Smooth muscle cell of the brain vasculature (primary cell): ENCODE measurements at places on chromosomes 2 and 18.

- no peak for DNase-seq
These were observed 2.8 kb downstream of the CYTIP start for GRCh38 chr2:157441072-157441454.

- DNase-seq, result no peak
These were observed 4.6 kb upstream of the MLPH start for GRCh38 chr2:237482485-237482884.

- no peak for DNase-seq
These were observed 4.6 kb upstream of the D2HGDH start for GRCh38 chr2:241729868-241730267.

GRCh38 chr18:76453057-76453561, 41.9 kb downstream of the ZNF516 start:
- DNase-seq, result no peak

- DNase-seq, result no peak
These were observed 366.8 kb downstream of the TGIF1 start for GRCh38 chr18:3816610-3817363.

DNA sequence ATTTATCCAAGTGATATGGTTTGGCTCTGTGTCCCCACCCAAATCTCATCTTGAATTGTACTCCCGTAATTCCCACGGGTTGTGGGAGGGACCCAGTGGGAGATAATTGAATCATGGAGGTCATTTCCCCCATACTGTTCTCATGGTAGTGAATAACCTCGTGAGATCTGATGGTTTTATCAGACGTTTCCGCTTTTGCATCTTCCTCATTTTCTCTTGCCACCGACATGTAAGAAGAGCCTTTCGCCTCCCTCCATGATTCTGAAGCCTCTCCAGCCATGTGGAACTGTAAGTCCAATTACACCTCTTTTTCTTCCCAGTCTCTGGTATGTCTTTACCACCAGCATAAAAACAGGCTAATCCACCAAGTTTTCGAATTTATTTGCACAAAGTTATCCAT, 20.3 kb upstream of the CHST10 start:
- DNase-seq, result no peak

- DNase-seq, result no peak
These were observed 343.9 kb upstream of the MMADHC start for GRCh38 chr2:149931486-149931885.

- DNase-seq, result no peak
These were observed 19.1 kb upstream of the ITGA6 start for GRCh38 chr2:172408143-172408766.

DNA sequence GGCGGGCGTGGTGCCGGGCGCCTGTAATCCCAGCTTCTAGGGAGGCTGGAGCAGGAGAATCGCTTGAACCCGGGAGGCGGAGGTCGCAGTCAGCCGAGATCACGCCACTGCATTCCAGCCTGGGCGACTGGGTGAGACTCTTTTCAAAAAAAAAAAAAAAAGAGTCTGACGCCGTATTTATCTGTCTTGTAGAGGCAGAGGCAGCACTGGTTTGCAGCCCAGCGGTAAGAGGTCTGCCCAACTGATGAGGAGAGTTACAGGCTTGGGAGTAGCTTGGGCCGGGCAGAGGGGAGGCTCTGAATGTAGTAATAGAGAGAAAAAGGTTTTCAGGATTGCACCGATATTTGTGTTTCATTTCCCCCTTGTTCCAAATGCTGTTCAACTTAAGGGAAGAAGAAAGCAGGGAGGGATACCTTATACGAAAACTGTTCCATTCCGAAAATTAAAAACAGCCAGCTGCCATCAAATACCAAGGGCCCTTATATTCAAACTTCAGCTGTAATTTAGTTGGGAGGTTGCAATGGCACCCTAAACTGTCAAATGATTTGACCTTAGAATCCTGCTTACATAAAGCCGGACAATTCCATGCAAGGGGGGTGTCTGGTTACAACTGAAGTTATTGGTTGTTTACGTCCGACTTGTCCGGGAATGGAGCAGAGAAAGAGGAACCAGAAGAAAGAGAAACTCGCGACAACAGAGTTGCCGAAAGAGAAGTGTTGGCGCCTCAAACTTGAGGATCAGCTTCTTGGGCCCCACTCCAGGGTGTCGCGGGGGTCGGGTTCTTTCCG, 9.2 kb upstream of the SP9 start:
- no peak for DNase-seq

GRCh38 chr2:94956797-94957391, 68.6 kb upstream of the MAL start:
- no peak for DNase-seq

GRCh38 chr2:195364015-195364965, 292.7 kb upstream of the SLC39A10 start:
- no peak for DNase-seq

DNA sequence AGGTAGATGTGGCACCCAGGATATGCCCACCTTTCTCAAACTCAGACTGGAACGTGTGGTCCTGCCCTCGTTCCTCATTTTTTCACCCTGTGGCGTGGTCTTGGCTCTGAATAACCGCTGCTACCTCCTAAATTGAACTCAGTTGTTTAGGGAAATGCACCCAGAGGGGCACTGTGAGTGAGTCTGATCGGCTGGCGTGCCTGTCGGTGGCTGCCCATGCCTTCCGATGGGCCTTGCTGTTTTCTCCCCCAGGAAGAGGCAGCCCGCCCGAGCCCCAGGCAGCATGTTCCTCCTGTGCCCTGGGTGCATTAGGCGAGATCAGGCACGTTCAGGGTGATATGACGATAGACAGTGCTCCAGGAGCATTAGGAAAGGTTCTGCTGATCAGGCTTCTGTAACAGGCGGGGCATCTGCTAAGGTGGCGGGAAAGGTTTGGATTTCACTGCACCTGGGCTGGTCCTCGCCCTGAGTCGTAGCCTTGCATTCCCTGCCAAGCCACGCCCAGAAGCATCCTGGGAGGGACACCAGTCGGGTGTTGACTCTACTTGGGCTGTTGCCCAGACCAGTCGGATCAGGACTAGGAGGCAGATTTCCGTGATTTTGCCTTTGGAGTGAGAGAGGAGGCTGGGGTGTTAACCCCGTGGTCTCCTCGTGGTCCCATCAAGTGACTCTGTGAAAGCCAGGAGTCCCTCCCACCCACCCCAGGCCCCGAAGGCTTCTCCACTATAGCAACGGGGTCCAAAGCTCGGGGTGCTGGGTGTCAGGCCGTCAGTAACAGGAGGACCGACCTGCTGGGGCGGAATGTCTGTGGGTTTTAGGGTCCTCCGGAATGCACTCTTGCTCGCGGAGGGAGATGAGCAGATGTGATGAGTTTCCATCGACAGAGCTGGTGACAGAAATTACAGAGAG, 75.1 kb downstream of the SH3BP4 start:
- no peak for DNase-seq

DNA sequence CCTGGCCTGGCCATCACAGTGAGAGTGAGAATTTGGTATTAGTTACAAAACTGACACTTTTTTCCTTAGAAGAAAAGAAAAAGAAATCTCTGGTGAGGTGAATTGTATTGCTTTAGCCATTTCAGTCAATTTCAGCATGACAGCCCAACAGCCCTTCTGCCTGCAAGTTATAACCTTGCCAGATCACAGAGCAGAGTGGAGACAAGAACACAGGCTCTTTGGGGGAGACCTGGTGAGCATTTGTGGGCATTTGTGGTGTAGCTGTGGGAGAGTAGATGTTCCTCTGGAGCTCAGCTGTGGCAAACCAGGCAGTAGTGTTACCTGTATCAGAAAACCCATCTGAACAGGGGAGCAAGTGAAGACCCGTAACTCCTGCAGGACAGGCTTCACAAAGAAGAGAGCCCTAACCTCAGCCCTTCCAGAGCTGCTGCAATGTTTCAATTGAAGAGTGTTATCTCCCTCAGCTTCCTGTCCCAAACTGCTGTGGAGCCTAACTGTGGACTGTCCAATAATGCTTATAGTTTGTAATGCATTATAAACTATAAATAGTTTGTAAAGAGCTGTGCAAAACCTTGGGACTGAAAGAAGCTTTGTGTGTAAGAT, 22.8 kb upstream of the DLX1 start:
- DNase-seq, result no peak

DNA sequence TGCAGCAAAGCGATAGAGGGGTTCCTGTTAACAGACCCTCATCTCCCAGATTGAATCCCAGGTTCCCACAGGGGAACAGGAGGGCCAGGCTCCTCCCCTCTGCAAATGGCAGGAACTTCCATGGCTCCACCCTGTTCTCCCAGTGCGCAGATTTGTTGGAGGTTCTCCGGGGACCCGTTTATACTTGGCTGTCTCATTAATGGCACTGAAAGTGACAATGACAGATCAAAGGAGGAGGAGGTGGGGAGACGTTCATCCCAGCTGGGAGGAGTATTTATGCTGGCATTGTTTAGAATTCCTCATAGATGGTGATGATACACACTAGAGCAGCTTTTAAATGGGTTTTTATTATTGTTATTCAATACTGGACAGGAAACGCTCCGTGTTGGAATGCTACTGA, 186.9 kb downstream of the LRP1B start:
- DNase-seq, result no peak

- no peak for DNase-seq
These were observed 16.1 kb upstream of the LGALSL start for GRCh38 chr2:64437883-64438282.

- DNase-seq, result no peak
These were observed 262.8 kb downstream of the PTH2R start for GRCh38 chr2:208669394-208669793.

DNA sequence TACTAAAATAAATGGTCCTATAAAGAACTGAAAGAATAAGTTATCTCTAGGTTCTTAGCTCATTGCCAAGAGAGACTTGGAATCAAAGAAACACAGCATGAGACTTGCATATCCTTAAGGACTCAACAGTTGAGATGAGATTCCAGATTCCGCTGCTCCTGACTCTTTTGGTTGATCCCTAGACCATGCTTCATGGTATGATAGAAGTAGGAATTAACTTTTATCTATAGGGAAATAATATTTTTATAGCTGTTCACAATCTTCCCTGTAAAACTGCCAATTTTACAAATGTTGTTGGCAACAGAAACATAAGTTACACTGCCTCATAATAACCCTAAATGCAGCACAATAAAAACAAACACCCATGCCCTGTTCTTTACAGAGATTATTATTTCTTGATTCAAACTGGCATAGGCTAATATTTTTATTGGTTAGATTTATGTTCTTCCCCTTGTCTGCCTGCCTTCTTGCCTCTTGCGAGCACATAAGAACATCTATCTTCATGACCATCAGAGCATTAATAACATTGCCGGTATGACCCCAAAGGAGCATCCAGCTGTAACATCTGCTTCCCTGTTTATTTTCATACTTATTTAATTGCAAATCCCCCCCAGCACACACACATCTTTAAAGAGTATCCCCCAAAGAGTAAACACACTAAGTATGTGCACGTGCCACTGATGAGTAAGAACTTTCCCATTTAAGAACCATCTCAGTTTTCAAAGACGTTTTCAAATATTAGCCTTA, 735.7 kb upstream of the SLC8A1 start:
- DNase-seq, result no peak

DNA sequence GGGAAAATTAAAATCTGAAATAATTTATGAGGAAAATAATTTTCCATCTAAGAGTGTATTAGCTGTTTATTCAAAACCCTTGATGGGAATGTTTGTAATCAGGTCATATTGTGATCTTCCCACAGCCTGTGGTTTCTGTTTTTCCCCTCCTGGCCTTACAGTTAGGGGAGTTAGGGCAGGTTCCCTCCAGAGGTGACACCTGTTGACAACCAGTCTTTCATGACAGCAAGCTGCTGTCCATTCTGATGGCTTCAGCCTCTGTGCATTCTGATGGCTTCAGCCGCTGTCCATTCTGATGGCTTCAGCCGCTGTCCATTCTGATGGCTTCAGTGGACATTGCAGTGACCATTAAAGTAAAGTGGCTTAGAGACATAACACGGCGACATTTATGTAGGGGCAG, 328.2 kb downstream of the GBX2 start:
- no peak for DNase-seq

- no peak for DNase-seq
These were observed at the start of gene LGALSL for GRCh38 chr2:64453770-64454385. LGALSL (plus strand) TSS chr2:64454162; CDS start chr2:64454546, 384 bp downstream.

DNA sequence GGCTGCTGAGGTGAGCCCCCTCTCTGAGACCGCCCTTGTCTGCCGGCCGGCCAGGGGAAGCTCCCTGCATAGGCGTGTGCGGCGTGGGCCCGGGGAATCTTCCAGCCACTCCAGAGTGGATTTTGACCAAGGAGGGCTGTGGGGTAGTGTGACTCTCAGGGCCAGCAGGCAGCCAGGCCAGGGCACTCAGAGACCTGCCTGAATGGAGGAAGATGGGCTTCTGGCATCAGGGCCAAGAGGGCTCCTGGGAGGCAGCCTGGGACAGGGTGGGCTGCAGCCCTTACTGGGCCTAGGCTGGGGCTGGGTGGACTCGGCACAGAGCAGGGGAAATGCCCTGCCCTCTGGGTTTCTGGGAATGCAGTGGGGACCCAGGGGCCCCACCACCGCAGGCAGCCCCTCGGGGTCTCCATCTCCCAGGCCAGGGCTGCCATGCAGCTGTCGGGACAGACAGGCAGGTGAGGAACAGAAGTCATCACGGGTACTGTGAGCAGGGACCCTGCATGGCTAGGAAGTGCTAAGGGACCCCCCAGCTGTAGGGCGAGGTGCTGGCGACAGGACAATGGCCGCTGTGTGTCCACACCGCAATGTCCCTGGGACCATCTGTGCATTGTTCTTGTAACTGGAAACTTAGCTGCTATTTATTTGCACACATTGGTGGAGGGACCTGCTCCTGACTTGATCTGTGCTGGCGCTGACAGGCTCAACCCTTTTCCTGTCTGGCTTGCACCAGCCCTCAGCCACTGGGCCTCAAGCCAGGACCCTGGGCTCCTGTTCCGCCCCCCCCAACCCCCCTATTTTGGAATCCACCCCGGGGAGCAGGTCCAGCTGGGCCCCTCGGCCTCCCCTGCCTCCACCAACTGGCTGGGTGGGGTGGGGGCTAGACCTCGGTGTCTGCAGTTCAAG, 4.1 kb downstream of the PDCD1 start:
- DNase-seq, result no peak

GRCh38 chr2:237388036-237388435, 25.9 kb downstream of the COL6A3 start:
- DNase-seq, result no peak

- peak; percentile 73 for DNase-seq
These were observed 38.2 kb downstream of the EFEMP1 start for GRCh38 chr2:55885127-55885943.

DNA sequence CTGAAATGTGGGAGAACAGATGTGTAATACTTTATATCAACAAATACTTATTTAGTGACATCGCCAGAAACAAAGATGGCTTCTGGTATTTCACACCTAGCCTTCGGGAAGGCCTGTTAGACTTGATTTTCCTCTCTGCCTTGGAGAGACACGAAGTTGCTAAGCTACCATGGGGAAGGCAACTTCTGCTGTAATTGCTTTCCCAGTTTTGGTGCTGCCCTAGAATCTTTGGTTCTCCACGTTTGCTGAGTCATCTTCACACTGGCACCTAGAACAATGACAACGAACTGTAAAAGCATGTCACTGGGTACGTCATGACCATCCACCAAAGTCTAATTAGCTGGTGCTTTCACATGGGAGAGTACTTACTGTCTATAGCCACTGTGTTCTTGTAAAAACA, 58.7 kb upstream of the ACTR3 start:
- DNase-seq, result no peak

- no peak for DNase-seq
These were observed 1.5 kb downstream of the ZC3H8 start for GRCh38 chr2:112253261-112253815.

- DNase-seq, result no peak
These were observed 11.0 kb downstream of the FIGLA start for GRCh38 chr2:70779491-70779890.
